ENCODE measurements at places on chromosomes 16 and 17. TPM values are rescaled to one million over a fixed set of nuclear protein-coding genes. Genes with fewer than 3 reads are reported as not detected.

CRLF3 gene
- total RNA-seq = 49.5 TPM

HOXB4 gene
- 4.2 TPM for total RNA-seq

ASPA gene
- not detected for total RNA-seq

CTRB2 gene
- total RNA-seq = not detected

CLCN7 gene
- 61.7 TPM for total RNA-seq

NOD2 gene
- total RNA-seq = 7.3 TPM

ZNF385C gene
- total RNA-seq = not detected

ABCA9 gene
- not detected for total RNA-seq

HSPB9 gene
- not detected for total RNA-seq

TMEM208 gene
- 68.5 TPM for total RNA-seq

KRT14 gene
- total RNA-seq = not detected

SPATA32 gene
- 0.56 TPM for total RNA-seq

BTBD17 gene
- total RNA-seq = not detected

ELMO3 gene
- 8.5 TPM for total RNA-seq

ARRB2 gene
- total RNA-seq = 202 TPM

KAT8 gene
- total RNA-seq = 58.2 TPM

METTL2A gene
- total RNA-seq = 36.5 TPM

GPR179 gene
- total RNA-seq = not detected

TNRC6C gene
- 19.6 TPM for total RNA-seq

PROCA1 gene
- 4.4 TPM for total RNA-seq

CES4A gene
- total RNA-seq = 33.2 TPM

KRTAP17-1 gene
- not detected for total RNA-seq

NOG gene
- not detected for total RNA-seq

DNAH3 gene
- 0.02 TPM for total RNA-seq

DOC2A gene
- total RNA-seq = 2.0 TPM

TMEM106A gene
- 18.2 TPM for total RNA-seq

HBA1 gene
- not detected for total RNA-seq

FOXF1 gene
- total RNA-seq = not detected

CCDC200 gene
- total RNA-seq = 0.47 TPM

SLC5A10 gene
- total RNA-seq = not detected

NOS2 gene
- total RNA-seq = not detected

CCL16 gene
- not detected for total RNA-seq

SLC12A3 gene
- not detected for total RNA-seq

TRPV3 gene
- total RNA-seq = 0.51 TPM

TCAP gene
- 1.4 TPM for total RNA-seq

FSCN2 gene
- total RNA-seq = 0.52 TPM

PVALEF gene
- total RNA-seq = not detected

TOP2A gene
- 161 TPM for total RNA-seq

B4GALNT2 gene
- 0.05 TPM for total RNA-seq

RSAD1 gene
- 53.4 TPM for total RNA-seq

SLC26A11 gene
- total RNA-seq = 5.9 TPM

CD300LB gene
- not detected for total RNA-seq

MSLN gene
- not detected for total RNA-seq

HCRT gene
- not detected for total RNA-seq
